ENCODE measurements at places on chromosomes 3 and 15.

DNA sequence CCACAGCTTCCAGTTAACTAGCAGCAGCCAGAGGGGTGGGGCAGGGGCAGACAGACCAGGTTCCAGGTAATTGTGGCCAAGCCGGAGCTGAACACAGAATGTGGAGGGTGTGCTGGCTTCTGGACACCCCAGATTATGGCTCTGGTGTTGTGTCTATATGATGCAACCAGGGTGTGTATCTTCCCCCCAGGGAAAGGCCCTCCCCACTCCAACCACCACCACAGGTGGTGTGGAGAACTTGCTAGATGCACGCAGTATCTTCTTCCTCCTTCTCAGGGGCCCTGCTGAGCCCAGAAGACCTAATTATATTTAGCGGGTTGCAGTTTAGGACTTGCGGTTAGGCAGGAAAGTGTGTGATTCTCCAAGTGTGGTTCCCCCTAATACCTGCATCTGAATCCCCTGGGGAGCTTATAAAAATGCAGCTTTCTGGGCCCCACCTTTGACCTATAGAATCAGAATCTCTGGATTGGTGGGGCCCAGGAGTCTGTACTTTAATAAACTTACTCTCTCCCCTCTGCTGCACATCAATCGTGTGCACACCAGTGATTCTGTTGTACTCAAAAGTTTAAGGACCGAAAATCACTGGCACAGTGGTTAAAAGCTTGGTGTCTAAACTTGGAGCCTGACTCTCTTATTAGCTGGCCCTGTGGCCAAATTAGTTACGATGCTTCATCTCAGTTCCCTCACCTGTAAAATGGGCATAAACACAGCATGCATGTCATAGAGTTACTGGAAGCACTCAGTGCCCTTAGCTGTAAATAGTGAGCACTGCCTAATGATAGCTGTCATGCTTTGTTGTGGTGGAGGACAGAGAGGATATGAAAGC lies 379.1 kb upstream of the PROK2 start:
- no peak for DNase-seq

DNA sequence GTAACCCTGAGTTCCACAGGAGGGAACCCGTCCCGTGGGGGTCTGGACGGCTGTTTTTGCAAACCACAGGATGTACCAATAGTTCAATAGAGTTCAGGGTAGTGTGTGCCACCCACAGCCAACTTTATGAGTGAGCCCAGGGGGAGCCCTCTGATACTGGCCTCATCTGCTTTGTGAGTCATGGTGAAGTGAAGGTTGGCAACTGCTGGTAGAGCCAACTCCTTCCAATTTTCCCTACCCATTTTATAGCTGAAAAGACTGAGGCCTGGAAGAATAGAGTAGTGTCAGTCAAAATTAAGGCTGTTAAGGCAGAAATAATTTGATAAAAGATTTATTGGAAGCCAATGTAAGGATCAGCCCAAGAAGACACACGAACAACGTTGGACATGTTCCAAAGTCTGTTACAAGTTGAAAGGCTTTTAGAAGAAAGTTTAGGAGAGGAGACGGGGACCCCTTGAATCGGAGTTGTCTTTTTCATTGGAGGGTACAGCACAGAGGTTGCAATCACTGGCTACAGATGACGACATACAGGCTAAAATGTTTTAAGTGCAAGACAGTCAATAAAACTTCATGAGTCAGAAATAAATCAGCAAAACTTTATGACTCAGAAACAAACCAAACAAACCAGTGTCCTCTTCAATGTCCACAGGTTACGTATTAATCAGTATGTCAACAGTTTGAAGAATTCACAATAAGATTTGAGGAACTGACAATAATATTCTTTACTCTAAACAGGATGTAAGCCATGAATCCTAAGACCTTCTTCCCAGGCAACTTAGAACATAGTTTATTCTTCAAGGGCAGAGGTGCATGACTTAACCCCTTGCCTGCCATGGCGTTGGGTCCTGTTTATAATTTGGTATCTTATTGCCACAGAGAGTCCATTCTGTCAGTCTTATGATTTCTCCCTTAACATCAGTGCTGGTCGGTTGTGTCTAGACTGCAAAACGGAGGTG lies 62.9 kb upstream of the NR2E3 start:
- DNase-seq, result no peak

GRCh38 chr3:5197470-5198312 lies 10.2 kb downstream of the EDEM1 start:
- DNase-seq, result no peak

GRCh38 chr3:93936549-93936948 lies 37.1 kb downstream of the PROS1 start:
- no peak for DNase-seq

- DNase-seq, result no peak
Measured at GRCh38 chr3:100448079-100448478, 44.3 kb upstream of the TMEM45A start.

DNA sequence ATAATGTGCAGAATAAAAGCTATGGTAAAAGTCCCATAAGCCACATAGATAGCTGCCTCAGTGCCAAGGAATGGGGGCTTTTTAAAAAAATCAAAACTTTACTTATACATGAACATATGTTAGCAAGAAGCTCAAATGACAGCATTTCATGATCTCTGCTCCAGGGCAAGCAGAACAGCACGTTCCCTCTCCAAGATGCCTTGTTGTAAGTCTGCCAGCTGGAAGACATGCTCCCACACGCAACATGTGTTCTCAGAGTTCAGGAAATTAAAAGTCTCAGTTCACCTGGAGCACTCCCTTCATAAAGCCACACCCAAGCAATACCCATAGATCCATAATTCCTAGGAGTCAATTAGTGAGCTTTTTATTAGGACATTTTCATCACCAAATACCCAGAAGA lies 52.2 kb downstream of the ABI3BP start:
- DNase-seq, result no peak

- no peak for DNase-seq
Measured at GRCh38 chr3:61407397-61407796, 154.0 kb upstream of the PTPRG start.

GRCh38 chr15:70516408-70517193 lies 246.8 kb downstream of the UACA start:
- no peak for DNase-seq

- no peak for DNase-seq
Measured at GRCh38 chr15:51172193-51172592, 77.5 kb upstream of the TNFAIP8L3 start.

DNA sequence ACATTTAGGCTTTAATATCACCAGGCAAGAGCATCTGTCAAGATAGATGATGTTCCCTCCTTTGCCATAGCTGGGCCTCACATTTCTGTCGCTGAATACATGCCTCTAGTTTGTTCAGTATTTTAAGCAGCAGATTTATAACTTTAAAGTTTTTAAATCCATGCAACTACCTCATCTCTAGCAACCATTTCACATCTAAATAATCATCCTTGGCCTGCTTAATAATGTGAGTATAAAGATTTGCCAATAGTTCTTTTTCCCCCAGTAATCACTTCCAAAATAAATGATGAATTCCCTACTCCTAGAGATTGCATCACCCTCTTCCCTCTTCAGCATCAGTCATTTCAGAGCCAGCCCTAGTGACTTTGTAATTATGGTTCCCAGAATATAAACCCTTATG lies 36.2 kb upstream of the FILIP1L start:
- DNase-seq, result no peak

GRCh38 chr3:177624528-177625495 lies 427.5 kb upstream of the TBL1XR1 start:
- no peak for DNase-seq

- no peak for DNase-seq
Measured at GRCh38 chr3:47428662-47429061, 47.1 kb downstream of the SCAP start.

- DNase-seq, result no peak
Measured at GRCh38 chr3:152943645-152944044, 108.7 kb downstream of the P2RY1 start.

DNA sequence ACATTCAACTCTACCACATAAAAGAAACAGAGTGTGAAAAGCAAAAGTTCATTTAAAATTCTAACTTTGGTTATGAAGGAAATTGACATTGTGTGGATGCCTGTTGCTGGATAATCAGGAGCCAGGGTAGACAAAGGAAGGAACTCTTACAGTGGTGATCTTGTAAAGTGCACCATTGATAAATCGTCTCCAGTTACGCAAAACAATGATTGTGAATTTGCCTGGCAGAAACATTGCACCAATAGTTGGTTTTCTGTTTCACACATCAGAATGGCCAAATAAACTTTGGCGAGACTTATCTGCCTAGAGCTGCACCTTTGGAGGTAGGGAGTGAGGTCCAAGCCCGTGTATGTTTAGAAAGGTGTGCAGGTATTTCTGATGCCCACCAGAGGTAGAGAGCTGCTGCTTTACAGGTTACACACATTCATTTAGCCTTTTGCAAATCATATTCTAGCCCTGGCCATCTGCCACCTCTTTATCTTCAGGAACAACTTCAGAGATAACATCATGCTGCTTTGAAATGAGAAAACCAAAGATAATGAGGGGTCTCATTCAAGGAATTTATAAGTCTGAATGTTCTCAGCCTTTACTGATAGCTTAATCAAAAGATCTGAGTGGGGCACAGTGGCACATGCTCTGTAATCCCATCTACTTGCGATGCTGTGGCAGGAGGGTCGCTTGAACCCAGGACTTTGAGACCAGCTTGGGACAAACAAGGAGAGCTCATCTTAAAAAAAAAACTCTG lies 47.4 kb upstream of the P3H2 start:
- DNase-seq, result no peak

DNA sequence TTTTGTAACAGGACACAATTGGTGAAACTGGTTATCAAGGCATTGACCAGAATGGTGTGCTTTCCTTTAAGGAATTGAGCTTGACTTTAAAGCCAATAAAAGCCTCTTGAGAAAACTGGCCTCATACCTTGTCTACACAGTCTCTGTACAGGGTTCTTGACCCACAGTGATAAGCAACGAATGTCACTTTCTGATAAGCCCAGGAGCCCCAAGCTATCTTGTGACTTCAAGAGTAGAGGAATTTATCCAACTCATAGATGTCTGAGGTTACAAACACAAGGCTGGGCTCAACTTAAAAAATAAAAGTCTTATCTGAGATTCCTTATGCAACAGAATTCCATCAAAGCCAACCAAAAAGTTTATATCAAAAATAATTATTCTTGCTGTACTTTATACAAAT lies 212.1 kb downstream of the GBE1 start:
- DNase-seq, result no peak

- no peak for DNase-seq
Measured at GRCh38 chr15:40472171-40472727, 1.5 kb downstream of the CHST14 start.

- DNase-seq, result no peak
Measured at GRCh38 chr15:68389936-68390817, 41.8 kb downstream of the ITGA11 start.

GRCh38 chr15:45169608-45170480 lies 17.9 kb downstream of the SHF start:
- no peak for DNase-seq

DNA sequence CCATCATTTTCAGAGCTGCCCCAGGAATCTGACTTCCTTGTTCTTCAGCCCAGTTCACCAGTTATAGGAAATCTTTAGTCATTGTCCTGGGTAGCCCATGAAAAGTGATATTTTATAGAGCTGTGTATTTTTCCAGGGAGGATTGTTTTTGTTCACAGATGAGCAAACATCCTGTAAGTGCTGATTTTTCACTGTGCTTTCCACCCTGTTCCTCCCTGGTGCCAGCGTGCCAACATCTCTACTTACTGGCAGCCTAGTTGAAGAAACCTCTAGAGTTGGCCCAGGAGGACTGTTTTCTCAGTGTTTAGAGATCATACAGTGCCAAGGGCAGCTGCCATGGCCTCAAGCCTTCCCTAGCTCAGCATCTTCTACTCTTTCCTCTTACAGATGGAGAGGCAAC lies 41.3 kb downstream of the ST6GAL1 start:
- DNase-seq, result no peak

DNA sequence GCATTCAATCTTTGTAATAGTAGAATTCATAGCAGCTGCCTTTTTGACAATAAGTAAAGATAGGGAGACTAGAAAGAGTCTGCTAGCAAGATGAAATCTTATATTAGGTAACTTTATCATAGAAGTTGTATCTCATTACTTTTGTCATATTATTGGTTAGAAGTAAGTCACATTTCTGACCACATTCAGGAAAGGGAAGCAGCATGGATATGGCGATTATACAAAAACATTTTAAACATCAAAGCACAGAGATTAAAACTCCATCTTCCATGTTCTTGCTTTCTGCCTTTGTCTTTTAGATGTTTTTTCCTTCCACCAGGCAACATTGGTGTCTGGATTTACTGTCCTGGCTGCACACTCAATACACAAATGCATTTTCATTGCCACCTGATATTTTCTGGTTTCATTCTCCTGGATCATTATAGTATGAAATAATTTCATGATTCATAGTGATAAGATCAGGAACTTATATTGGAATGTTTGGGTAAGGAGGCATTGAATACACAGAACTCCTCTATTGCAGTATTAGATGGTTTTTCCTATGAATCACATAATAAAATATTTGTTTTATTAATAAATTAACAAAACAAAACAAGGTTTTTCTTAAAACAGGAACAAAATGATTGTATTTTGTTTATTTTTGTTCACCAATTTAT lies 1460.3 kb upstream of the CADM2 start:
- DNase-seq, result no peak

GRCh38 chr15:69482686-69483256 lies 30.2 kb downstream of the RPLP1 start:
- no peak for DNase-seq

GRCh38 chr3:59316688-59317275 lies 267.0 kb upstream of the CFAP20DC start:
- no peak for DNase-seq

DNA sequence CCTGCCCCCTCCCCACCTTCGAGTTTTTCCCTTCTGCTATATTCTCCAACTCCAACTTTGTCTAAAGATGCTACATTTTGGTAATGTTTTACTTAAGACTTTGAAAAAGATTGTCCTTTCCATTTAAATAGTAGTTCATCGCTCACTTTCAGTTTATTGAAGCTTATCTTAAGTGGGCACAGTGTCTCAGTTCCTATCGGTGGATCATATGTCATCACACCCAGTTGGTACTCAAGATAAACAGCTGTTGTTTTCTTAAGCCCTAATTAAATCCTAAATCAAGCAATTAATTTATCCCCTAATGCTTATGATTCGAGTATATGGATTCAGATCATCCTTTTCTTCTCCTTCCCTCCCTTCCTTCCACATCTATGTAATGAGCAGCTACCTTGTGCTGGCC lies 210.7 kb downstream of the TLE3 start:
- DNase-seq, result no peak

- no peak for DNase-seq
Measured at GRCh38 chr3:122773944-122774509, 19.6 kb downstream of the HSPBAP1 start.

DNA sequence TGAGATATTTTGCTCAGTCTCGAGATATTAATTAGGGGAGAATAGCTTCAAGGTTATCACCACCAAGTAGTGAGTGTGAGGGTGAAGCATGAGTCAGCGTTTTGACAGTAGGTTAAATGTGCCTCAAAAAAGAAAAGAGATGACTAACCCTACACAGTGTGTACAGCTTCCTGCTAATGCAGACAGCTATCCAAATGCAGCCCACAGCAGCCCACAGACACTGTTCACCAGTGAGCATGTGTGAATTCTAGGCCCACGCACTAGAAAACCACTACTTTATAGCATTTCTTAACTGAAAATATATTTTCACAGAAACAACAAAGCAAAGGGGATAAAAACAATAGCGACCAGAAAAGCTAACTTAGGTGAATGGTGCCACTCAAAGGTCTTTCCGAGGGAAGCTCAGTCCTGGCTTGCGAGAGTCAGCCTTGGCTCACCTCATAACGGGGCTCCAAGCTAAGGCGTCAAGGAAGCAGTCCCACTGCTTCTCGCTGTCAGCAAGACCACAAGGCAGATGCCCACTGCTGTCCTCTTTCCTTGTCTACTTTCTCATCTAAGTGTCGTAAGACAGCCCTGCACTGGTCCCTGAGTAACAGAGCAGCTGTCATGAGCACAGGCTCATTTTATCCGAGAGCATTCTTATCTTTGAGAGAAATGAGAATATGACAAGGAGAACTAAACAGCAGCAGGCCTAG lies 47.6 kb downstream of the TXNRD3 start:
- no peak for DNase-seq
